ENCODE measurements at places on chromosomes 3 and 15.
A peak's percentile ranks its signal among the peaks of the same experiment; 100 is the strongest.

GRCh38 chr15:48777645-48778330 lies 33.1 kb downstream of the CEP152 start:
- no peak for DNase-seq

GRCh38 chr15:28097656-28098359 lies 1.3 kb downstream of the OCA2 start:
- DNase-seq = no peak

DNA sequence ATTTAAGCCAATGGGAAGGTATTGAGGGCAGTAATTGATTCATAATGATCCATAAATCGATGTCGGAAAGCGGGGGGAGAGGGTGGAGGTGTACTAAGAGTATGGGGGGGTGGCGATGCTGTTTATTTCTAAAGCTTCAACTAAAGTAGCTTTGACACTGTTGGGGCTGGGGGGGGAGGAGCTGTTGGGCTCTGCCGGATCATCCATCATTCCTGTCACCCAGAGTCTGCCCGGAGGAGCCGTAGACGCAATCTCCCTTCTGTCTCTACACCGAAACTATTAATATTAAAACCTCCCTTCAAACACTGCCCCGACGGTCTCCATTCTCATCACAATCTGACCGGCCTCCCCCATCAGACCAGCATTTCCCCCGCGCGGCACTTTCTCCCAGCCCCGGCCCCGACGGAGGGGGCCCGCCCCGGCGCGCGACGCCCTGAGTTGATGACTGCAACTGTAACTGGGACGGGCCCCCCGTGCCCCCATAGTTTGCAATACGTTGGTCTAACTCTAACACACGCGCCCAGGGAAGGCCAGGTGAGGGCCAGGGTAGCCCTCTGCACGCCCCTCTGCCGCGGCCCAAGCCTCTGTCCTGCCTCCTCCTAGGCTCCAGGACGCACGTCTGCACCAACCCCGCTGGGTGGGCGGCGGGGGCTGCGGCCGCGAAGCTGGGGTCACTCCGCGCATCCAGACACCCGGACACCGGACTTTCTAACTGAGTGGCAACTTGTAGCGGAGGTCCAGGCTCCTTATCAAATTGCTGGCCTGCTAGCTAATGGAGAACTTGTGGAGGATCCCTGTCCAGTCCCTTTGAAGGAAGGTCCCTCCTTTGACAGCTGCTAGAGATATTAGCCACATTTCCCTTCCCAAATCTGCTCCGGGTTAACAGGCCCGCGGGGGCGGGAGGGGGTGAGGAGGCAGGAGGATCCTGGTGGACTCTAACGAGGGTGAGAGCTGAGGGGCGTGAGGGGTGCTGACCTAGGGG lies 212.0 kb downstream of the MEIS2 start:
- DNase-seq = peak; percentile 28

DNA sequence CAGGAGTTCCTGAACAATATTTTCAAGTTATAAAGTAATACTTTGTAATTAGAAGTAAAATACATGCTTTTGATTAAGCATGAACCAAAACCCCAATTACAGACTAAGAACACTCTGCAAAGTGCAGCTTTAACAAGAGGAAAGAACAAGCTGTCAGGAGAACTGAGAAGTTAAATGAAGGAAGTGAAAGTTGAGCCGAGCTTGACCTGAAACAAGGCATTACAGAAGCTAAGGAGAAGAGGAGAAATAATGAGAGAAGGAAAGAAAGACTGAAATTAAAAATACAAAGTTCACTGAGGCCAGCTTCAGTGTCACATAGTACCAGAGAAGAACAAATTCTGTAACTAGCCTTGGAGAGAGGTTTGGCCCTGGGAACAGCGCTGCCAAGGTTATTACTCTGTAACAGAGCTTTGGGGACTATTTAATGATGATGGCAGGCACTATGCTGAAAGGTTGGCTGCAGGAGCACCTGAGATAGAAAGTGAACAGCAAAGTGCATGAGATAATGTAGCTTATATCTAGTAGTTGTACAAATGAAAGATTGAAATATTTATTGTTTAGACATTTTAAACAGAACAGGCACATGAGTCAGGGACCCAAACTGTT lies 241.9 kb upstream of the PEX5L start:
- DNase-seq = no peak

DNA sequence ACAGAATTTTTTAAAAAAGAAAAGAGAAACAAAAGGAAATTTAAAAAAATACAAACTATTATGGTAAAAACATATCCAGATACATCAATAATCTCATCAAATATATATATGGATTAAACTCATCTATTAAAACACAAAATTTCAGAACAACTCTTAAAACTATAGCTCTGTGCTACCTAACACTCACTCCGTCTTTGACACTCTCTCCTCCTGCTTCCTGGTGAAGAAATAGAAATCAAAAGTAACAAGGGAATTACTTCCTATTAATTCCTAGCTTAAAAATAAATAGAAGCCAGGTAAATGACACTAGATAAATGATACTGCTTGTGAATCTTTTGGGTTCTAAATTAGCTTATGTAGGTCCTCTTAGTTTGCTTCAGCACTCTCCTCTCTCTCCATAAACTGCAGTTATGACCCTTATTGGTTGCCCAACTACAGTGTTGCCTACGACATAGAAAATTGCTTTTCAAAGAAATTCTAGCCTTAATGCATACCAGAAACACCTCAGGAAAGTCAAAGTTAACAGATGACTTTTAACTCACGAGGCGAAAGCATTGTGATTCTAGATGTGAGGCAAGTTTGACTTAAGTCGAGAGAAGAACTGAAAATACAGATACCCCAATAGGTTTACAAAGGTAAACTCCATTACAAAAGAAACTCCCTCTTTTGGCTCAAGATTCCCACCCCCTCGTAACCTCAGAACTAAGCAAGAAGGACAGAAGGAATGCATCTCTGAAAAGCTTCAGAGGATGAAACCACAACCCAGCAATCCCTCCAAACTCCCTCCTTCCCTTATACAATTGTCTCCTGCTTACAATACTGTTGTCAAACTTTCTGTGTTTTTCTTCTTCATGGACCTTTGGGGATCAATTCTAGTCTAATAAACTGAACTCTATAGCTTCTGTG lies 394.7 kb downstream of the FGF12 start:
- no peak for DNase-seq

DNA sequence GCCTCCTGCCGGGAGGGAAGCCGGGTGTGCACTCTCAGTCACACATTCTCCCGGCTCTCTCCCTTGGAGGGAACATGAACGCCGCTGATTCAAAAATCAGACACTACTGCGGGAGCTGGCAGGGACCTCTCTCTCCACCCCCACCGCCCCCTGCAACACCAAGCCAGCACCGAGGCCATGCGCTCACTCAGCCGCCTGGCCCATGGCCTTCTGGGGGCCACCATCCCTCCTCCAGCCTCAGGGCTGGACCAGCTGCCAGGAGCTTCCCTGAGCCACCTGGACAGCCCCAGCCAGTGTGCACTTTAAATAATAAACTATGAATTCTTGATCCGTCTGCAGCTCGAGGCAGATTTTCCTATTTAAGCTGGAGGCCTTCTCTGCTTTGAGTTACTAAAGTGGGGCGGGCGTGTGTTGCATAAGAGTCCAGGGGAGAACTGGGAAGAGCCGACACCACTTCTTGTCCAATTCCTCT lies 30.6 kb downstream of the ADAMTS17 start:
- DNase-seq = no peak

- DNase-seq = no peak
These were observed 847.4 kb downstream of the DIPK2A start for GRCh38 chr3:144818973-144819372.

- DNase-seq = peak; percentile 88
These were observed 604 bp upstream of the TJP1 start for GRCh38 chr15:29822684-29823459.

DNA sequence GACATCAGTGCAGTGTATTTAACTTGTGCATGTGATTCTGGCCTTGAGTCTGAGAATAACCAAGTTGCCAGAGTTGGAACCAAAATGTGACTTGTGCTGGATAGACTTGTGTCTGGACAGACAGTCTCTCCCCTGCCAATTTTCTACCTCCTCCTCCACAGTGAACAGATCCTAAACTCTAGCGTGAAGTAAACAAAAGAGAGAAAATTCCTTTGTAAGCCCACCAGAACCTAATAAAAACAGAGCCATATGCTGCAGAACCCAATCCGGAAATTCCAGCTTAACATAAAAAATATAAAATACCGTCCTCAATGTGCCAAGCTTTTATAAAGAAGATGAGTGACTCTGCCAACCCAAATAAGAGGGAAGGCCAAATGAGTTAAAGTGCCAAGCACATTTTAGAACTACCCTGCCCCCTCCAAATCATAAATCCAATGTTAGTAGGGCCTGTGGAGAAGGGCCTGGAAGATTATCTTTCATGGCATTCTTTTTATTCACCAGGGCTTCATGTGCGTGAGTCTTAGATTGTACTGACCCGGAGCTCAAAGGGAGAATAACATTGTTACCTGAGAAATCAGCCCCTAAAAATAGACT lies 344.6 kb upstream of the PROK2 start:
- DNase-seq = no peak

- DNase-seq = no peak
These were observed 41.5 kb downstream of the MGLL start for GRCh38 chr3:127780536-127781400.

DNA sequence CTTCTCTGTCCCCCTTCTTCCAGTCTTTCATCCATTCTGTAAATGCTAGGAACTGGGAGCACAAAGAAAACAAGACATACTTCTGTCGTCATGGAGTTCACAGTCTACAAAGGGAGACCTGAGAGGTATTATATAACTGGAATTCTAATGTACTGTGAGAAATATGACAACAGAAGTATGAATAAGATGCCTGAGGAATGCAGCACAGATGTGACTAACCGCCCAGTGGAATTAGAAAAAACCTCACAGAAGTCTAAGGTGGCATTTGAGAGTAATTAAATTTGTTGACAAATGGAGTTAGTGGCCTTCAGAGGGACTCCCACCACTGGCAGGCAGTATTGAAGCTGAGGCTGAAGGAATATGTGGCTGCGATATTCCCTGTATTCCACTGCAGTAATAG lies 168.5 kb upstream of the FAM3D start:
- peak; percentile 60 for DNase-seq

GRCh38 chr15:57217778-57218598 lies 158.3 kb upstream of the CGNL1 start:
- DNase-seq = peak; percentile 46

DNA sequence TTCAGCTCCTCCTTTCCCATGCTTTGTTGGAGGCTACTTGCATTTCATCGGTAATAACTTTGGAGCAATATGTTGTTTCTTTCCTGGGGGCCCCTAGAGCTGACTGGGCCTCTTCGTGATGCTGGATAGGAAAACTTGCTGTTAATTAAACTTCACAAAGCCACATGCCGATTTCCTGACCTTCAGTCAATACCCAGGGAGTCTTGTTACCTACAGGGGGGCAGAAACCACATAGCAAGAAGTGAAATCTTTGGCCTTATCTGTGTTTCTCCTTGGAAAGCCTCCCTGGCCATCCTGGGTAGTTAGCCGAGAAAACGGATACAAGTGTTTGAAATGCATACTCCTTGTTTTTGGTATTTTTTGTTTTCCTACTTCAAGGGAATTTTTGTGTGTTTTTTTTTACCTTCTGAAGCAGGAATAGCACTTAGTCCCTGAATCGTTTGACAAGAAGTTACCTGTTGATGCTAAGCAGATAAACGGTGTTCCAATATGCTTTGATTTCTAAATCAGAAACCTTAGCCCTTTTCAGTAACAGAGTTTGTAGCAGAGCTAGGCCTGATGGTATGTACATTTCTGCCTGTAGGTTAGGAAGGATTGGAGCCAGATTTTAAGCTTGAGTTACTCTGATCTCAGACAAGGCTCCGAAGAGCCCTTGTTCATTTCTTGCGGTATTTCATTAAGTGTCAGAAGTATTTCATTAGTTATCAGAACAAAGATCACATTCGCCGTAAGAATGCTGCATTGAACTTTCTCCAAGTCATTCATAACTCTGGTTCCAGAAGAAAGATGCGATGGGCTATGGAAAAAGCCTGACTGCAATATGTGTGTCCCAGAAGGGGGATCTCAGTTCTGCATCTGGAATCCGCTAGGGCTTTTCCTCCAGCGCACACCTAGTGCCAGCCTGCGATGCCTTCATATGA lies 111.5 kb downstream of the THSD4 start:
- no peak for DNase-seq

DNA sequence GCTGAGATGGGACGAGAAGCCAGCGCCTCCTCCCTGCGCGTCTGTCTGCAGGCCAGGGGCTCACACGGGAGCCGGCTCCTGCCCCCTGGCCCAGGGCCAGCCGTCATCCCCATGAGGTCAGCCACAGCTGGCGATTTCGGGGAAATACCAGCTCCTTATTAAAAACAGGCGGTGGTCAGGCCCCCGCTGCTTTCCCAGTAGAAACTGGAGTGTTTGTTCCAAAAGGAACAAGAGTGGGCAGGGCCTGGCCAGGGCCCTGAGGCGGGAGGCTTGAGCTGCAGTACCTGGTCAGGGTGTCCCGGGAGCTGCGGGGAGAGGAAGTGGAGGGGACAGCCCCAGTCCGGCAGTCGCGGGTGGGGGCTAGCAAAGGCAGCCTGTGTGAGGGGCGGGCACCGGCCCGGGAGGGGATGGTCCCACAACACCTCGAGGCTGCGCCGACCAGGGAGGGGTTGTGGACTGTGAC lies 17.8 kb downstream of the MYL3 start:
- DNase-seq = peak; percentile 73

DNA sequence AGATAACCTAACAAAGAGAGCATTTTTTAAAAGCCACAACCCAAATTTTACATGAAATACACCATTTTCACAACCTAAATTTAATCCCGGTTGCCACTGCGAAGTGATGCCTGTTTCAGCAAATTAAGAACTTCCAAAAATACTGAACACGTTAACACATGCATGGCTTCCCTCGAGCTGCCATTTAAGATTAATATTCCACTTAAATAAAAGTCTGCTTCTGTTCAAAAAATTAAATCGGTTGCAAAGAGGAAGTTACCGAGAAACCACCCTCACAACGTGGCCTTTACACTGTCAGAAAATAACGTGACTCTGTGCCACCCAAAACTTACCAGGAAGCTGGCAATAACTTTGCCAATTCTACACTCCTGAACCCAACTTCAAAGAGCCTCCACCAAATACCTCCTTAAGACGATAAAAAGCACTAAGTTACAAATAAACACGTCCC lies 1.2 kb downstream of the TBL1XR1 start:
- DNase-seq = no peak

- DNase-seq = peak; percentile 47
These were observed 141.2 kb upstream of the GADL1 start for GRCh38 chr3:31035681-31036080.

DNA sequence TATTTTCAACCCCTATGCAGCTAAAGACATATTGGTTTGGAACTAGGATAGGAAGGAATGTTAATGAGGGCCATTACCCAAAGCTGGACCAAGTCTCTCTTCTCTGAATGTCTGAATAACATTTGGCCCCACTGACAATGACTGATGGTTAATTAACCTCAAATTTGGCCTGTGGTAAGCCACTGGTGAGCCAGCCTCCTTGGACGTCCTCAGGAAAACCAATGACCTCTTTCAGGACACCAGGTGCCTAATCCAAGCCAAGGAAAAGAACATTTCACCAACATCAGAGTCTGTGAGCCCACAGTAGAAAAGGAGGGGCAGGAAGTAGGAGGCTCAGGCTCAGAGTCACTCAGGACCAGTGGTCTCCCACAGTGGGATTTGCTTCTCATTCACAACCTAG lies 56.4 kb upstream of the ETV5 start:
- no peak for DNase-seq

GRCh38 chr3:98793971-98794370 lies 30.8 kb downstream of the ST3GAL6 start:
- no peak for DNase-seq

Data from EL (cell line).